Psoas muscle (tissue), 8 donors: ENCODE measurements at places on chromosomes 6 and 20. TPM values are rescaled to one million over a fixed set of nuclear protein-coding genes. Genes with fewer than 3 reads are reported as not detected.

DNA sequence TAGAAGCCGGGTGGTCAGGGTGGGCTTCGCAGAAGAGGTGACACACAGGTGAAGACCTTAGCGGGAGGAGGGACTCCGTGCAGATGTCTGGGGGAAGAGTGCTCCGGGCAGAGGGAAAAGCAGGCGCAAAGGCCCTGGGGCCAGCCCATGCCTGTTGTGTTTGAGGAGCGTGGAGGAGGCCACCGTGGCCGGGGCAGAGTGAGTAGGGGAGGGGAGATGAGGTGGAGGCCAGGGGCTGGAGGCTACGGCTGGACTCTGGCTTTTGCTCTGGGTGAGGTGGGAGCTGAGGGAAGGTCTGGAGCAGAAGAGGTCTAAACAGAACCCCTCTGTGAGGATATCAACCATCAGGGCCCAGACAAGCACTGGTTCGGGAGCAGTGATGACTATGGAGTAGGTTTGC, 244.0 kb downstream of the PREX1 start:
- no peak for DNase-seq

CALHM4 gene
- 1.2 TPM for total RNA-seq

DNA sequence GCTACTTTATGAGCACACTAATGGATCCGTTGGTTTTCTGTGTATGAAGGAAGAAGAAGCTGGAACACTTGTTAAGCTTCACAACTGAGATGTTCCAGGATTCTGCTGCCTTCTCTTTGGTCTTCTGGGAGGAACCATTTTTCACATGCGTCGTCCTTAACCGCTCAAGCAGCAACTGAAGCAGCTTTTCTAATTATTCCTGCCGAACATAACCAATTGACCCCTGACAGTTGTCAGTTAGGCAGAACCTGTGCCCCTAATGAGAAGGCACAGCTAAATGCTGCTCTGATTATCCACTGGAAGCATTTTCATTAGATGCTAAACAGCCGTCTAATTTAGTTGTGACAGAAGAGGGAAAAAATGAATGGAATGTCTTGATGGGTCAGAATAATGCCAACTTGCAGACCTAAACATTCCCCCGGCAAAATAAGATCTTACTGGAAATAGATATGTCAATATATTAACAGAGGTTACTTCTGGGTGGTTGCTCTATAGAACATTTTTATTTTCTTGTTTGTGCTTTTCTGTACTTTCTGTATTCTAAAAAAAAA, 85.0 kb upstream of the SMLR1 start:
- no peak for DNase-seq

- DNase-seq = no peak
Measured at GRCh38 chr6:157093536-157093935, 229.8 kb downstream of the TMEM242 start.

HRH3 gene
- total RNA-seq = not detected

DNA sequence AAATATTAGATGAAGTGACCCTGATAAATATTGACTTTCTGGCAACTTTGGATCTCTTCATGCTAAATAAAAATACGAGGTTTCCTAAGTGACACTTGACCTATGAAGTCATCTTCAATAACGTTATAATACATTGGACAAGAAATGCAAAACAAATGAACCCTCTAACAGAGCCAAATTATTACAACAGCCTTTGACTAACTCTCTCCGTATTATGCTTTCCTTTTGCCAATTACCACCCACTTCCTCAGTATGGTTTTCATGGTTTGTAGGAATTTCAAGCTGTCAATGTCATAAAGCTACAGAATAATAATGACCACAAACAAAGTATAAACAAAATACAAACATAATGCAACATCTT, 210.5 kb downstream of the MOXD1 start:
- DNase-seq = no peak
